ENCODE measurements at places on chromosomes 4 and X.

DNA sequence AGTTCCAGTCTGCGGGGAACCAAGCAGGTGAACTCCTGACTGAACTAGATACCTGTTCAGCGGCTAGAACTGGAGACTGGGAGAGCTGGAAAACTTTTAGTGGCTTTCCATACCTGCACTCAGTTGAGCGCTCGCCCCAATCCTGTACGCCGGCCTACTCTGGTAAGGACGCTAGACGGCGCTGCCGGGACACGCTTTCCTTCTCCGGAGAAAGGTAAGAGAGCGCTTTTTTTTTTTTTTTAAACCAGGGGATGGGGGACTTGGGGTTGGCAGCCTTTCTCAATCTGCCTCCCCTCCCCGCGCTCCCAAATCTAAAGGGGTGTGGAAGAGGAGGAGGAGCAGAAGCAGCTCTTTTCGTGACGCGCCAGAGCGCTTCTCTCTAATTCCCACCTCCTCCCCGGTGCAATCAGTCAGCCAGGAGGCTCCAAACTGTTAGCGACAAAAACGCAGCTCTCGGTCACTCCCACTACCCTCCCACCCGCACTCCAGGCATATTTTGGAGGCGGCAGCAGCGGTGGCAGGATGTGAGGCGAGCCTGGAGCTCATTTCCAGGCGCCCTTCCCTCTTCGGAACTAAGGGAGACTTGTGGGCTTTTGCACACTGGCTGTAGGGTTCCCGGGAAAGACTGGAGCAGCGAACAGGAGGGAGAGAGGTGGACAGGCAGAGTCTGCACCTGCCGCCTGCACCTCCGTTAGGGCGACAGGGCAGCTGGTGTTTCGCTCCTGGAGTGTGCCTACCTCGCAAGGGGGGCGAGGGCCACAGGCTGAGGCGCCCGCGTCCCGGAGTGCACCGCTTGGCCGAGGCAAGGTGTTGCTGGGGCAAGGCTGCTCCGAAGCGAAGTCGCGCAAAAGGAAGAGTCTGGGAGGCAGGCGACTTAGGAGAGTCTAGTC, at the start of gene IL1RAPL2:
TSS of gene IL1RAPL2 (plus strand) at position 409 of the 890 bp plus-strand sequence.
- peak; percentile 31 for DNase-seq

DNA sequence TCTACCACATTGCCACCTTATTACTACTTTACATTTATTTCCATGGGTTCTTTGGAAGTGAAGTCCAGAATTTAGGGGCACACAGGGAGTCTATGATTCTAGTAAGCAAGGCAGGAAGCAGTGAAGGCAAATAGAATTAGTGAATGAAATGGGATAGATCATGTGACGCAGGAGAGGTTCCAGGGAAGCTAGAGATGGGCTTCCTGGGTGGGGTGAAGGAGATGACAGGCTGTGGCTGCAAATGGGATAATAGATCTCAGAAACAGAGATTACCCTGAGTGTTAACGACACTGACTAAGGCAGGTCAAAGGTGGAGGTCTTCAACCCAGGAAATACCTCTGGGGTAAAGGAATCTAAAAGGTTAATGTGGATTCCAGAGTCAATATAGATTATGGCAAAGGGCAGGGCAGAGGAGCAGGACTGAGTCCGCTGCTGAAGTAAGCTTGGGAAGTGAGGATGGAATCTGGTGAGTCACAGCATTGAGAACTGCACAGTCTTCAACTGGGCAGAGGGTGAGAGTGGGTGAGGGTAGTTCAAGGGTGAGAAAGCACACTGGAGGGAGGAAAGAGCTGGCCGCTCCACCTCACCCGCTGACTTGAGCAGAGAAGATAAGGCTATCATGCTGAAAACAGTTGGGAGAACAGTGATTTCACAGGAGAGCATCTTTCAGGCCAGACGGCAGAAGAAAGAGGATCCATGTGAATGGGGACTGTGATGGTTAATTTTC, 70.8 kb downstream of the ANXA3 start:
- DNase-seq: no peak

DNA sequence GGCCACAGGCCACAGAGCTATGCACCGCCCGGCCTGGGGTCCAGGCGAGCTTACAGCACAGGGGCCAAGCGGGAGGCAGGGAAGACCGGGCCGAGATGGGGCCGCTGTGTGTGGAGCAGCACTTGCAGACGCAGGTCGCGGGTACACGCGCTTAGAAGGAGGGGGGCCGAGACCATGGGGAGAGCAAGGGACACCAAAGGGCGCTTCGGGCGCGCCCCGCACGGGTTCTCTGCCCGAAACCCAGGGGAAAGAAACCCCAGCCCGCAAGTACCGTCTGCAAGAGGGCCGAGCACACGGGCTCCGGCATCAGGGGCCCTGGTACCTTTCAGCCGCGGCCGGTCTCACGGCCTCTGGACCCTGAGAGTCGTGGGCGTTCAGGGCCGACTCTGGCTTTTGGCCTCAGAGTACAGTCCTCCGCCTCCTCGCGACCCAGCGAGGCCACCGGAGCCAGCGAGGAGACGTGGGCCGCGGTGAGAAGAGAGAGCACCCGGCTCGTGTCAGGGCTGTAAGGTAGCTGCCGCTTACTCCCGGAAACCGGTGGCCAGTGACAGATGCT, 342 bp downstream of the EOLA2 start:
- no peak for DNase-seq

DNA sequence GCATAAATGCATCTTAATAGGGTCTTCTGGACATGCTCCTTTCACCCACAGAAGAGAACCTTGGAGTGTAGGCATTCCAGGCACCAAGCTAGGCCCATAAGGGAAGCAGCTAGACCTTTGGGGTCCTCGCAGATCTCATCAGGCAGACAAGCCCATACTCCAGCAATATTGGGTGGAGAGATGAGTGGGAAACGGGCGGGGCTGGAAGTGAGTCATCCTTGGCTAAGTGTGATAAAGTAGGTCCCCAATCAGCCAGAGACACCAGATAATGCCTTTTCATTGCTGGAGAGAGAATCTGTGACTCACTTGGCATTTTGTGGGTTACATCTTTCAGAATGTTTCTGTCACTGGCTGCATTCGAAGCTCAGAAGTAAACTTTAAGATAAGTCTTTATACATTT, 133.3 kb upstream of the MBNL3 start:
- peak; percentile 13 for DNase-seq

- DNase-seq: no peak
Measured at GRCh38 chr4:66059556-66059955, 389.3 kb upstream of the EPHA5 start.

- DNase-seq: no peak
Measured at GRCh38 chr4:106132045-106132444, 184.0 kb downstream of the TBCK start.

- no peak for DNase-seq
Measured at GRCh38 chr4:15402974-15403373, 24.9 kb upstream of the C1QTNF7 start.

GRCh38 chr4:26871611-26872010, 11.0 kb downstream of the STIM2 start:
- no peak for DNase-seq

DNA sequence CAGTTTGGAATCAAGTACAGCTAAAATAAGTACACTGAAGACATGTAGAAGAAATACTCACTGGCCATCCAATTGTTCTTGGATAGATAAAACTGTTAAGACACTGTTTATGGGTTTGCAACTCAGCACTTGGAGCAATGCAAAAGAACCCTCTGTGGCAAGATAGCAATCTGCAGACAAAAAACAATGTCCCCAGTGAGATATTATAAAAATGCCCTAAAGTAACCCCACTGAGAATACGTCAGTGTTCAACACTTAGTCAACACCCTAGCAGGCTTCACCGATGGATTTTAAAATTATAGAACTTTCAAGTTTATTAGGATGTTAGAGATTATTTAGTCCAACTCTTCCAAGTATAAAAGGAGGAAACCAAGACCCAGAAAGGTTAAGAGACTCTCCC, 47.5 kb upstream of the NDP start:
- DNase-seq: no peak

DNA sequence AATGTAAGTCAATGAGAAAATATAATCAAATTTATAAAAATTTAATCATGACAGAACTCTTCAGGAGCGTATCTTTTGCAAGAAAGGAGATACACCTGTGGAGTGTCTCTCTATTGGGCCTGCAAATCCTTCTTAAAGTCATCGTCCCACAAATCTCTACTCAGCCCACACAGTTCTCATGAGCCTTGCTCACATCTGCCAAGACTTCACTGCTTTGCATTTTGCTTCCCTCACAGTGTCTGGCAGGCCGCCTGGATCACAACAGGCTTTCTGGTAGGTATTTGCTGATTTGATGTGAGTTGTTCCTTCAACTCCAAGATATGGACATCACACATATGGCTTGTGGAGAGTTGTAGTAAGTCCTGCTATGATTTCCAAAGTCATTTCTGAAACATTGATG, 183.1 kb upstream of the ARX start:
- DNase-seq: no peak

DNA sequence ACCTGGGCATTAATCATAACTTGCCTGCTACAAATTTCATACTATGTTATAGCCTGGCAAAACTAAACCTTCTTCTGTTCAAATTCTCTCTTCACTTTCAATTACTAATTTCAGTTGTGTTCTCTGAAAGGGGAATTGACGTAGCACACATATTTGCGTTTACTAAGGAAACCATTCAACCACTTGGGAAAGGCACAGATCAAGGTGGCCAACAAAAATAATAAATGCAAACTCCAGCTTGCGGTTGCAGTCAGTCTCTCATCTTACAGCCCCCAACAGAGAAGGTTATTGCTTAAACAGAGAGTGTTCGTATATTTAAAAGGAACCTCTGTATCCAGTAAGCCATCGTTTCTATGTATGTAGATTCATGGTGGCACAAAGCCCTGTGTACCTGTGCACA, 4.0 kb downstream of the SRPX start:
- no peak for DNase-seq

- DNase-seq: no peak
Measured at GRCh38 chr4:26822546-26822945, 38.1 kb upstream of the STIM2 start.

DNA sequence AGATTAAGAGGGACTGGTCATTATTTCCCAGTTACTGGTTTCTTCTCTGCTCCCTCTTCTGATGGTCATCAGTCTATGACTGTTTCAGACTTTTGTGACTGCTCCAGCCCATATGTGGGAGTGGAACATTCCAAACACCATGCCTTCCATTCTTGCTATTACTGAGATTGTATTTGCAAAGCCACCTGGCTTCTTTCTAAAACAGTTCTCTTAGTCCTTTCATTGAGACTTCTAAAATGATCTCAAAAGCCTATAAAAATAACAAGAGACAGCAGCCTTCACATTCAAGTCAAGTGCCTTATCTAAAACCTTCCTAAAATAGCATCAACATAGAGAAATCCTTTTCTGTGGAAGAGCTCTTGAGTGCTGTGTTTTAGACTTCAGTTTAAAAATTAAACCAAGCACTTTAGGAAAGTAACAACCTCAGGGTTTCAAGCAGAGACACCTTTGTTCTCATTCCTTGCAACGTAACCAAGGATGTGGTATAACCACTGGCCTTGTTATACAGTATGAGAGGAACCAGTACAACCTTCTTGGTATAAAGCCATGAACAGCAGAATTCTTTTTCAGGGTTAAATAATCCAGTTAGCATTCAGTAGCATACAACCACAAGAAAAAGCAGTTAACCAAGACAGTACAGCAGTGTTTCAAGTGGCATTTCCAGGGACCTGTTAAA, 97.1 kb downstream of the NFKB1 start:
- no peak for DNase-seq

DNA sequence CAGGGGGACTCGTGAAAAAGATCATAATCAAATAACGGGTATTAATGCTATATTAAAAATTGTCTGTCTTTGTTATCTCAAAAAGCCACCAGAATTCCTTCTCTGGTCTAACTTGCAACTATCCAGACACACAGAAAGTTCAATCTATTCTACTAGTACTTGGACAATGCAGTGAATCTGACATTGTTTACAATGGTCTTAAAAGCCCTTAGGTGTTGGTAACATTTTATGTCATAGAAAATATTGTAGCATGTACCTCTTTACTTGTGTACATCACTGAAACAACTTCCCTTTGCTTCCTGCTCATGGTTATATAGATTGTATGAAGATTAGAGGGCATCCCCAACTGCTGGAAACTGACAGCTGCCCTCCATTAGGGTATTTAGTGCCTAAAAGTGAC, 71.1 kb upstream of the PPP3CA start:
- no peak for DNase-seq

DNA sequence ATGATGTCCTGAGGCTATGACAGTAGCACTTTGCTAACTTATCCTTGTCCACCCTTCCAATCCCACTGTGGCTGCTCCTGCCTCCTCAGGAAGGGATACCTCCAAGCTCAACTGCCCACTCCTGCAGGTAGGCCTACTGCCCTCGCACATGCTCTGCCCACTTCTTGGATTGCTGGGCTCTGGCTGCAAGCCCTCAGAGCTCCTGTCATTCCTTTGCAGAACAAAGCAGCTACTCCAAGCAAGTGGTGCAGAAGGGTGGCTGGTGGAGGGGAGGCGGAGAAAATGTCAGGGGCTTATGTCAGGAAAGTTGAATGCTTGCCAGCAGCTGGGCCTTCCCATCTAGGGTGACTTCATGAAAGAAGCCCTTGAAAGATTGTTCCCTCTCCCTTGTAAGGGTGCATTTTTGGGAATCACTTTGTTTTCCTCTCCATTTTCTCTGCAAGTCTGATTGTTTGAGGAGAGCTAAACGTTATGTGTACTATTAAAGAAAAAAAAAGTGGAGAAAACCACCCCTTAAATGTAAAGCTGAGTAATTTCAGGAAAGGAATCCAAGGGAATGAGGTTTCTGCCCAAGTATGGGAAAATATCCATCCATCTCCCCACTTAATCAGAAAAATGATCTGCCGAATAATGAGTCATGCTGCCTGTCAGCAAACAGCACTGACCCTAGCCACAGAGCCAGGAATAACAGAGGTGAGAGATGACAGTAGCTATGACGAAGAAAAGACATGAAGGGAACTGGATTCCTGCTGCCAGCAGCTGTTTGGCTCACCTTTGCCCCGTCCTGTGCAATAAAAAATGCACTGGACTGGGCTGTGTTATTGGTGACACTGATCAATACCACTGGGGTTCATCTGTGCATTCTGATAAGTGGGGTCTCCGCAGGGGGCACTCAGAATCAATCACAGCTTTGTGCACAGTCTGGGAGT, 102.0 kb downstream of the RTL5 start:
- peak; percentile 53 for DNase-seq

DNA sequence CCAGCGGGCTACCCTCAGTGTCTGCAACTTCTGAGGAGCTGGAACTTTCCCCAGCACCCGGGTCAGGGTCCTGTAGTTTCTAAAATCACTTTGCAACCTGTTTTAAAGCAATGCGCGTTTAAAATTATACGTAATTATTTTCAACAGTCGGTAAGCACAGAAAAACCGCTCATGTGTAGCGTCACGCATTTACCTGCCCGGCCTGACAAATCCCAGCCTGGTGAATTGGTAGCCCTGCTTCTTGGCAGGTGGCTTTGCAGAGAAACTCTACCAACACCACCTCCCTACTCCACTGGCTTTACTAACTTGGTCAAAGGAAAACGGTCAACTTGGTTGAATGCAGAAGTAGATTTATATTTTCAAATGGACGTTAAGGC, 640 bp downstream of the BANK1 start:
- no peak for DNase-seq

- DNase-seq: no peak
Measured at GRCh38 chr4:23233596-23233995, 540.9 kb downstream of the GBA3 start.

DNA sequence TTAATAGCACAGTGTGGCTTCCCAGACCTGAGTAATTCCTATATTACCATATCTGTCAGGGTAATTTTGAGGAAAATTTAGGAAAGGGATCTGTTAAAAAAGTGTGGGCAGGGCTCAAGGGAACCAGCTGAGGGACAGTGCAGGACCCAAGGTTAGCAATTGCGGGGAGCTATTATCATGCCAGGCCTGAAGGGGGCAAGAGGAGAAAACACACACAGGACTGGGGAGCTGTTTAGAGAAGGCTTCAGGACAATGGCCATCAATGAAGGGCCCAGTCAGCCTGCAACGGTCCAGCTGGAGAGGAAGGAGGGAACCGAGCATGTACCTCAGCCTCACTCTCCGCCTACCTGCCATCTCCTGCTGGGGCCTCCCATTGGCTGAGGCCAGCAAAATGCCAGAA, 19.0 kb upstream of the NHS start:
- DNase-seq: no peak
